ENCODE measurements at places on chromosomes 11 and 22.
A peak's percentile ranks its signal among the peaks of the same experiment; 100 is the strongest.

DNA sequence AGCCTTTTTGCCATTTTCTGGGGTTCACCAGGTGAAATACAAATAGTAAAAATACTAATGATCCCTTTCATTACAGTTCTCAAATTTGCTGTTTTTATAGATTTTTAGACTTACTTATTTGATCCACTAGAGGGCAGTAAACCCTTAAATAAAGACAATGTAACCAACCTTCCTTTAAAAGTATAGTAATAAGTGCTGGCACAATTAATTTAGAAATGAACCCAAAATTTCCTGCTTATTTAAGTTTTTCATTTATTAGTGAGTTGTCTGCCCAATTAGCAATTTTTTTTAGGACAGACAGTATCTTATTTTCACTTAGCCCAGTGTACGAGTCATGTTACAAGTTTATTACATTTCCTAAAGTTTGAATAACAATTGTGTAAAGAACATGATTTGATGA is 4.7 kb downstream of the DDIAS start:
- ATAC-seq = no peak

DNA sequence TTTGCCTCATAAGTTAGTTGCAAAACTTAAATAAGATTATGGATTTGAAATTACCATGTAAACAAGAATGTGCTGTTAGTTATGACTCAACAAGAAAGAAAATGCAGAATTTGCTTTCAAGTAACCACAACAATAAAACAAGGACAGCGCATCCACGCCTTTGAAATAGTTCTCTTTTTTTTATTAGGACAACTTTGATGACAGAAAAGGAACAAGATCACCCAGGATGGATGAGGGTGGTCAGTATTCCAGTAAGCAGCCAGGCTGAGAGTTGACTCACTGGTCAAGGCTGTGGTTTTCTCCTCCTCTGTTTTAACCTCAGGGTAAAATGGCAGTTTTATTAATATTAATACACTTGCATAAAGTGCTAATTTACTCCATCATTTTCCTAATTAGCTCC is 544.4 kb downstream of the OPCML start:
- no peak for ATAC-seq

DNA sequence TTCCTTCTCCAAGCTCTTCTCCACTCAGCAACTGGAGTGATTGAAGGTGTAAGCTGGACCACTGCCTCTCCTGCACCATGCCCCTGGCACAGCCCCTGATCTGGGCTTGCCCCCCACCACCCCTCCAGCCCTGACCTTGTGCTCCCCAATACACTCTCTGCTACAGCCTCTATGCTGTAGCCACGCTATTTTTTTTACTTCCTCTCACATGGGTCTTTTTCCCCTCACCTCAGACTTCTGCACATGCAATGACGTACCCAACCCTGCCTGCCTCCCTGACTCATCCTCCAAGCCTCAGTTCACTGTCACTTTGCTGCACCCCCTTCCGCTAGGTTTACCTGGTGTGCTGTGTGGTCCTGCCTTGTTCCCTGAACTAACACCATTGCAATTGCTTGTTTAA is 9.0 kb downstream of the CSNK2A3 start:
- ATAC-seq = no peak

DNA sequence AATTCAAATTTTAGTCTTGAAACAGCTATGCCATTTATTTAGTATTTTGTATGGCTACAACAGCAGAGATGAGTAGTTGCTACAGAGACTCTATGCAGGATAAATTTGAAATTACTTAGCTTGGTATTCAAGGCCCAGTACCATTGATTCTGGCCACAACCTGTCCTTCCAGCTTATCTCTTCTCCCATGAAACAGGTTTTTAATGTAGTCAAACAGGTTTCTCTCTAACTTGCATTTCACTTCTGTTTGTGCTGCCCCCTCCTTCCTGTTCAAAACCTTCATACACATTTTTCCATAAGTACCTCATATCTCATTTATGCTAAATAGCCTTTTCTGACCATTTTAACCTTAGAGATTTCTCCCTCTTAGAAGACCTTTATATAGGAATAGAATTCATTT is 3.3 kb downstream of the USP47 start:
- ATAC-seq = no peak

GRCh38 chr11:112778091-112778876 is 182.9 kb upstream of the NCAM1 start:
- ATAC-seq = no peak

DNA sequence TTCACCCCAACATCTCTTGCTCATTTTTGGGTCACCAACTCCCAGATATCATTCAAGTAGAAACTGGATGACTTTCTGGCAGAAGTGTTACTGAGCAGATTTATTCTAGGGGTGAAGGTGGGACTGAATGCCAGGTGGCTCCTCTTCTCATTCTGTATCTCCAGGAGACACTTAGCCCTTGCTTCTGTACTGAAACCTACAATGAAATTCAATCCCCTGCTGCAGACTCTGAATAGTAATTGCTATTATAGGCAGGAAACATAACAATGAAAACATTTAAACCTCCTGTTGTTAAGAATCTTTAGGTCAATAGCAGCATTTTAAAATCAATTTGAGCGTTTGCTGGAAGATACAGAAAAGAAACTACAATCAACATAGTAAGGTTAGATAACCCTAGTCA is 879.4 kb upstream of the TENM4 start:
- ATAC-seq = no peak

DNA sequence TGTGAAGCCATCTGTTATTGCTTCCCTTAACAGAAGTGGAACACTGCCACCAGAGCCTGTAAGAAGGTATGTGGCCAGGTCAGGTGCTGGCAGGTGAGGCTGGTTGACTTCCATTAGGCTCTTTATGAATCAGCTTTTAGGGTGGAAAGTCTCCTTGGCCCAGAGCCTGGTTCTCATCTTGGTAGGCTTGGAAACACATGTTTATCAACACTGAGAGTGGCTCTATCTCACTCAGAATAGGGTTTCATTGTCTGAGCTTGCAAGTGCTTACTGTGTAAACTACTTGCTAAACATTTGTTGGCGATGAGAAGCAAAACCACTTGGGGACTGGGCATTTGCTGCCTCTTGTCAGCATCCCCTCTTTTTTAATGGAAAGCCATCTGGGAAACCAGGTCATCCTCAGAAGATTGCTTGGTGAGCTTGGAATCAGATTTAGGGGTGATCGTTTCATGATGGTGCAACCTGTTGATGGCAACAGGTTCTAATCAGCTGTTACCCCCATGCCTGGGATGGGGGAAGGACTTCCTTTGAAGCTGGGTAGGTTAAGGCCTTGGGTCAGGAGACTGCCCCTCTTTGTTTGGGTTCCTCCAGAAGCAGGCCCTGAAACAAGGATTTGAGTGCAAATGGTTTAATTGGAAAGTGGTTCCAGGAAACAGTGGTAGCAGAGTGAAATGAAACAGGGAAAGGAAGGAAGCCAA is 75.0 kb upstream of the AMPD3 start:
- no peak for ATAC-seq

DNA sequence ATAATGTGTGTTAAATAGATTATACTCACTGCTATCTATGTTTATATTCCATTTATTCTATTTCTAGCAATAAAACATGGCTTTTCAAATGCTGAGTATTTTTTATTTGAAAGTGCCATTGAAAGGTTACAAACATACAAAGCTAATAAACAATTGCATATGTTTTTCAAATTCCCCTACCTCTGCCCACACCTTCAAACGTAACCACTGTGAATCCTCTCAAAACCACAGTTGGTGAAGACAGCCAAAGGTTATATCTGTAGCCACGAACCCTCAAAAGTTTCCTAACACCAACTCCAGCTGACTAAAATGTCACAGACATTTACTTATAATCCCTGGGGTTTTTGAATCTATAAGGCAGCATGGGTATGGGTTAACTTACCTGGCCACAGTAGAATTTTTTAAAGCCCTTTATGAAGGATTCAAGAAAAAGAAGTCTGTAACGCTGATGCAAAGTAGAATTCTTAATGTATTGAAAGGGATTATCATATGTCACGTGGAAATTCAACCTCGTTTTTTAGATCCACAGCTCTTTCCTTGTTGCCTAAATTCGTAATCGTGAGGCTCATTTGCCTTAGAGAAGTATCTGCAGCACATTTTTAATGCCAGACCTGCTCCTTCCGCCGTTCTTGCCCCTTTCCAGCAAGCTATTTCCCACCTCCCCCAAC is 122.5 kb upstream of the ZC3H12C start:
- ATAC-seq = peak; percentile 59

DNA sequence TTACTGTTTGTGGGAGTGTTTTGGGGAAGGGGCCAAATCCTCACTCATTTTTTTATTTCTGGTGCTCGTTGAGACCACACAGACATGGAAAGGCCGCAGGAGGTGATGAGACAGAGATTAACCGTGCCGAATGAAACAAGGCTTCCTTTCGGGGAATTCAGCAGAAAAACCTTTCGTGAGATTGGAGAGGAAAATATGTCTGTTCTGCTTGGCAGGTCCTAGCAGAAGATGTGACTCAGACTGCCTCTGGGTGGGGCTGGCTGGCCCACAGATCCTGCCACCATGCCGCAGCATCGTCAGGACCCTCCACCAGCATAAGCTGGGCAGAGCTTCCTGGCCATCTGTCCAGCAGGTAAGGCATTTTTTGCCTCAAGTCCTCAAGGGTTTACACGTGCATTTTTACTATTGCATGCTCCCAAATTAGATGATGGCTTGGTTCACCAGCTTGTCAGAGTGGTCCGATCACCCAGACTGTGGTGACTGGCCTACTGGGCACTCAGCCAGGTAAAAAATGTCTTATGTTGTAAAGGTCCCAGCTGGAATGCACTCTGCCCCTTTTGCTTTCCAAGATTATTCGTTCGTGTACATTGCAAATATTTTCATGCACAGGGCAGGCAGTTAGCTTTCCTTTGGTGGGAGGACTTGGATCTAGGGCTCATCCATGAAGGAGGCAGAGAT is 1.5 kb downstream of the DDB2 start:
- ATAC-seq = peak; percentile 52

GRCh38 chr11:33323421-33323820 is 66.2 kb downstream of the HIPK3 start:
- no peak for ATAC-seq

DNA sequence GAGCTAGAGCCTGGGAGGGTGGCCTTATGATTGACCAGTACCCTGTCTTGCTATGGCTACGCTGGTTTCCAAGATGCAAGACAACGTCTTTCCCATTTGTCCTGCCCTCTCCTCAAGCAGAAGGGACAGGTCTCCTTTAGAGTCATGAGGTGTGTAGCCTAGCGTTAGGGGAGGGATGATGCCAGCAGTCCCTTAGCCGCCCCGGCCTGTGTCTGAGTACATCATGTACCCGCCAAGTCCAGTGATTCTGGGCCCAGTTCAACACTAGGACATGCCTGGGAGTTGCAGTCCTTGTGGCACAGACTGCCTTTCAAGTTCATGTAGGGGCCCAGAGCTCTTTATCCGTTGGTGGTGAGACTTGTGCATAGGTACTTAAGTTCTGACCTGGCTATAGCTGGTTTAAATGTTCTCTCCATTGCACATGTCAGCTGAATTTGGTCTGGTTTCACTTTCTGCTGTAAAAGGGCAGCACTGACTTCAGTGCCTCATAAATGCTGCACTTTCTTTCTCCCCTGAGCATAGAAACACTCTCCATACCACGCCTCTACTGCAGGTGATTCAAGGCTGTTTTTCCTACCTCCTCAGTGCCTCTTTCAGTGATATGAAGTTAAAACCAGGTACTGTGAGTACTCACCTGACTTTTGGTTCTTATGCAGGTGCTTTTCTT is 151.1 kb downstream of the METTL15 start:
- ATAC-seq = no peak

DNA sequence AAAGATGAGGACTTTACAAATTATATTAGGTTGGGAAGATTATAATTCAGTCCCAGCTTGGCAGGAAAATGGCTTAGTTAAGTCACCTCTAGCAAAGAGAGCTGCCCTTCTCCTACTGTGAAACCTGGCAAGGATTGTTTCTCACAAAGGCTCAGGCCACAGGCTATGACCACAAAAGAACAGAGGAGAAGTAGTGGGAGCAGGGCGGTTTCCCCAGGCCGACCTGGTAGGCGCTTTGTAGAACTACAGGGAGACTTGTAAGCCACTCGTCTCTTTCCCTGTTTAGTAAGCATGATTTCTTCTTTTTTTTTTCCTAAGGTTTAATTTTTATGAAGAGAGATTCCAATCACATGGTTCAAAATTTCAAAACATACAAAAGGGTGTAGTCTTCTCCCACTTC is 4.6 kb downstream of the SNAP29 start:
- ATAC-seq = no peak

GRCh38 chr11:9719566-9720289 is 55.9 kb downstream of the SWAP70 start:
- ATAC-seq = no peak

GRCh38 chr11:2298795-2299761 is 2.6 kb downstream of the C11orf21 start:
- no peak for ATAC-seq

GRCh38 chr11:16512198-16512898 is 156.0 kb upstream of the SOX6 start:
- ATAC-seq = no peak

- no peak for ATAC-seq
These were observed 36.8 kb downstream of the ALG9 start for GRCh38 chr11:111834432-111835163.
